ENCODE measurements at places on chromosomes 7 and 10. TPM values are rescaled to one million over a fixed set of nuclear protein-coding genes. Genes with fewer than 3 reads are reported as not detected.
A peak's percentile ranks its signal among the peaks of the same experiment; 100 is the strongest.

DNA sequence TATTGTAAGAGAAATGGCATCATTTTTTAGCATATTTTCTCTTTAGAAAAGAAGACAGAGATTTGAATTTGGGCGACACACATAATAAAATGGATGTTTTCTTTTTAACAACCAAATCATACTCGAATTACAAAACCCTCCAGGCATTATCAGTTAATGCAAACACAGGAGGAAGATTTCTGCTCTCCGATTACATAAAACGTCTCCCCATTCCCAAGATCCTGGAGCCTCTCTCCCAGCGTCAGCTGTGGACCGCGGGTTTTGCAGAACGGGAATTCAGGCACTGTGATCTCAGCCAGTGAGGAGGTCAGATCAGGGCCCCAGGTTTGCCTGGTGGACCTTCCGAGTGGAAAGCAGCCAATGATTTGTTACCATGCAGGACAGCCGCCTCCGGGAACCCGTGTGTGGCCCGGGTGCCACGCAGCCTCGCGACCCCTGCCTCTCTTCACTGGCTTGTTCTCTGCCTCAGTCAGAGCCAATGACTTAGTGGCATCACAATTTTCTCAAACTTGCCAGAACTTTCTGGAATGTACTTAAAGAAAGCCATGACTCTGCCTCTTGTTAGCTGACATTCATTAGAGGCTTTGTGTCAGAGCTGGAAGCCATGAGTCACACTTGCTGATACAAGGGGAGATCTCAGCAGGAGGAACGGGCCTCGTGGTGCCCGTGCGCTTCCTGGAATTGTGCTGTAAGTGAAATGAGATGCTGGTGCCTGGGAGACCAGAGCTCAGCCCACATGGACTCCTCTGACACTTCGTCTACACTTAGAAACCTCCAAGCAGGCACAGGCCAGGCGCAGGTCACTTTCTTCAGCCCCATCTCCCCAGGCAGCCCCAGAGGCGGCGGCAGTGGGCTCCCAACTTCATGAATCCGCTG is 246.1 kb downstream of the KLF6 start:
- no peak for DNase-seq
- no peak overlapping the region for H3K27ac ChIP-seq
- H3K4me3 ChIP-seq = no peak overlapping the region

The FOXI2 gene
- total RNA-seq = not detected

The GOLGA7B gene
- 0.90 TPM for total RNA-seq

DNA sequence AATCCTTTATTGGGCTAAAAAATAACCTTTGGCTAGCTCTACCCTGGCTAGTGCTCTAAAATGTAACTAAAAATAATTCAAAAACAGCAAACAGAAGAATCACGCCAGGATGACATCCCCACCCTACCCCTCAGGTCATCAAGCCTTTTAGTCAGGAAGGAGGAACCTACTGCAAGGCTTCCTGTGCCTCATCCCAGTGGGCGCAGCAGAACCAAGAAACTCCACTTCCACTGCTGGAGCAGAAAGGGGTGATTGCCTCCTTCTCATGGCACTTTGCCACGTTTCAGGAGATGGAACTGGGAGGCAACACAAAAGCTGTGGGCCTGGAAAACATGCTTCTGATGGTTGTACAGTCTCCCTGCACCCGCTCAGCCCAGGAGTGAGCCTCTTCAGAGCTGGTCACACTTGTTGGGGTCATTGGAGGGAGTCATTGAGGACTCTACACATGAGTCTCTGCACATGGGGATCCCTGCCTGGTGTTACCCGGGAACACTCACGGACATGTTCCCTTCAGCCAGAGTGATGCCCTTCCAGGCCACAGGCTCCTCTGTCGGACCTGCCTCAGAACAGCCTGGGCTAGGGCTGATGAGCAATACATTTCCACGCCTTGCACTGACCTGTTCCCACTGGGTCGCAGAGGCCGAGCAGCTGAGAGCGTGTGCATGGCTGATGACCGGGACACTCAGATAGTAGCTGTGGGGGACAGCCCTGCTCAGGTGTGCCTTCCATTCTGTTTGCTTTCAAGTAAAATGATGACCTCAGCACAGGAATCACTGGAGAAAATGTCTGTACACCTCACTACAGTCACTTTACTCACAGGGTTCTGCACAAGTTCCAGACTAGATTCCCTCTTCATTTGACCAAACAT is 355.3 kb downstream of the FGFR2 start:
- H3K4me1 ChIP-seq = no peaks in the 10 kb centered on the region
- H3K4me3 ChIP-seq = no peak overlapping the region
- H3K27me3 ChIP-seq = peaks cover 14% of the 10 kb centered on the region
- H3K36me3 ChIP-seq = no peaks in the 10 kb centered on the region
- no peak for DNase-seq
- H3K27ac ChIP-seq = no peak overlapping the region

DNA sequence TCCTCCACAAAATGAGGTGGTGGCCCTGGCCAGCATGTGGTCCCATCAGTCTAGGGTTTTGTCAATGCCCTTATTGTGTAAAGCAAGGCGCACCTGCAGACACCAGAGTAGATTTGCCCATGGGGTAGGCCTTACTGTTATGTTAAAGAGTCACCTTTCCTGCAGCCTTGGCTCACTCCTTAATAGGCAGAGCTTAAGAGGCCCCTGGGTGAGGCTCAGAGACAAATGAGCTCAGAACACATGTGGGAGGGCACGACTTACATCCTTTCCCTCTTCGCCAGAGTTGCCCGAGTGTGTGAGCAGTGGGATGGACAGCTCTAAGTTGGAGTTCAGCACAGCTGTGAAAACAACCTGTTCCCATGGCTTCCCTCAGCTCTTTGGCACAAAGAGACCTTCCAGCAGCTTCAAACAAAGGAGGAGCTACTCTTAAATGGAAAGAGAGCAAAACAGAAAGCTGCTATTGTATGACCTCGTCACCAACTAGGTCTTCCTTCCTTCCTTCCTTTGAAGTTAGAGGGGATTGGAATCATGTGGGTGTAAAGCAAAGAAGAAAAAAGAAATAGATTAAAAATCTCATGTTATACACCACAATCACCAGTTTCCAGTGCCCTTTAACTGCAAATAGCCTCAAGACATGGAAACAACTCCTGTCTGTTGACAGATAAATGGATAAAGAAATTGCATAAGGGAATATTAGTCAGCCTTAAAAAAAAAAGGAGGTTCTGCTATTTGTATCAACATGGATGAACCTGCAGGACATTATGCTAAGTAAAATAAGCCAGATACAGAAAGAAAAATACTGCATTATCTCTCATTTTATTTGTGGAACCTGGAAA is 11.9 kb upstream of the XPNPEP1 start:
- DNase-seq = peak; percentile 21
- no peaks in the 10 kb centered on the region for H3K27me3 ChIP-seq
- H3K4me1 ChIP-seq = peaks cover 73% of the 10 kb centered on the region
- peak overlapping the region; percentile 77 for H3K4me3 ChIP-seq

- H3K4me1 ChIP-seq = peaks cover 16% of the 10 kb centered on the region
- H3K27me3 ChIP-seq = no peaks in the 10 kb centered on the region
- peak overlapping the region; percentile 93 for H3K27ac ChIP-seq
- H3K36me3 ChIP-seq = peaks cover under 1% of the 10 kb centered on the region
These were observed 994 bp downstream of the GATAD1 start for GRCh38 chr7:92448205-92448747.

GRCh38 chr10:69398466-69398865 is 18.3 kb downstream of the TACR2 start:
- DNase-seq = no peak
- no peaks in the 10 kb centered on the region for H3K27me3 ChIP-seq
- no peak overlapping the region for H3K27ac ChIP-seq
- peaks cover 40% of the 10 kb centered on the region for H3K36me3 ChIP-seq
- H3K4me3 ChIP-seq = no peak overlapping the region

The DKK1 gene
- total RNA-seq = not detected

DNA sequence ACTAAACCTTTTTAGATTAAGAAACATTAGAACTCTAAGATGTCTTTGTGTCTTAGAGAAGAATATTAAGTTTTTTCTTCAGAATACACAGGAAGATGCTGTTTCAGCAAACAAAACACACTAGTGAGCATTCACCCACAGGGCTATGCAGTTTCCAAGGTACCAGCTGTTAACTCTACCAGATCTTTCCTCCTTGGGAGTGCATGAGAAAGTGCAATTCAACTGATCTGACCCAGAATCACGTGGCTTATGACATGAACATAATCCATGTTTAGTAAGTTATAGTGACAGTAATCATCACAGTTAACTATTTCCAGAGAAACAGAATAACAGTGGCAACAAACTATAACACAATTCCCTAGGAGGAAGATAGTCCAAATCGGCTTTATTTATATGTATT is 270.7 kb downstream of the CACNA2D1 start:
- no peak overlapping the region for H3K27ac ChIP-seq
- H3K4me3 ChIP-seq = no peak overlapping the region
- no peak for DNase-seq
- H3K36me3 ChIP-seq = no peaks in the 10 kb centered on the region

GRCh38 chr7:111937163-111937562 is 269.0 kb downstream of the DOCK4 start:
- no peak for DNase-seq
- H3K27ac ChIP-seq = no peak overlapping the region
- H3K4me3 ChIP-seq = no peak overlapping the region
- H3K27me3 ChIP-seq = no peaks in the 10 kb centered on the region
- H3K36me3 ChIP-seq = no peaks in the 10 kb centered on the region

The CYP2C19 gene
- not detected for total RNA-seq

- no peaks in the 10 kb centered on the region for H3K36me3 ChIP-seq
- no peaks in the 10 kb centered on the region for H3K4me1 ChIP-seq
- no peak overlapping the region for H3K4me3 ChIP-seq
- no peak overlapping the region for H3K27ac ChIP-seq
- peaks cover 7% of the 10 kb centered on the region for H3K27me3 ChIP-seq
These were observed 80.7 kb downstream of the GCC1 start for GRCh38 chr7:127504715-127505114.

The CPVL gene
- total RNA-seq = not detected

GRCh38 chr7:45590679-45591057 is 16.5 kb downstream of the ADCY1 start:
- DNase-seq = no peak
- no peak overlapping the region for H3K4me3 ChIP-seq
- H3K27me3 ChIP-seq = no peaks in the 10 kb centered on the region
- H3K4me1 ChIP-seq = no peaks in the 10 kb centered on the region
- H3K27ac ChIP-seq = no peak overlapping the region

The PRKG1 gene
- not detected for total RNA-seq

GRCh38 chr10:75209086-75209920 is 1.3 kb upstream of the VDAC2 start:
- peaks cover 26% of the 10 kb centered on the region for H3K36me3 ChIP-seq
- peaks cover 30% of the 10 kb centered on the region for H3K4me1 ChIP-seq
- no peaks in the 10 kb centered on the region for H3K27me3 ChIP-seq
- peak overlapping the region; percentile 98 for H3K4me3 ChIP-seq
- H3K27ac ChIP-seq = peak overlapping the region; percentile 100

DNA sequence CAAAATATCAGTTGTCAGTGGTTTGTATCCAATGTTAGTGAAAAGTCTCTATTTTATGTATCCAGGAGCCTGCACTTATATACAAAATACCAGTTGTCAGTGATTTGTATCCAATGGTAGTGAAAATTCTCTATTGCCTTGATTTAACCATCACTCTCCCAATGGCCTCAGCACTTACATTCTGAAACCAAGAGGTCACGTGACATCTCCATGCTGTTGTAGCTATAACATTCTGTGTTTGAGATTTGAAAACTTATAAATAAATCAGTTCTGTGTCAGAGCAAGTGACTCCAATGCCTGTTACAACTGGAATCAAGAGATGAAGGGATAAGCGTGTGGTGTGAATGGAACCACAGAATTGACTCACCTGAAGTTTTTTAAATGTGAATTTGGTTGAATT is 30.6 kb upstream of the GATA3 start:
- peaks cover 39% of the 10 kb centered on the region for H3K27me3 ChIP-seq
- no peak for DNase-seq
- no peak overlapping the region for H3K4me3 ChIP-seq
- H3K36me3 ChIP-seq = no peaks in the 10 kb centered on the region
- H3K4me1 ChIP-seq = peaks cover 7% of the 10 kb centered on the region

The UTF1 gene
- not detected for total RNA-seq

DNA sequence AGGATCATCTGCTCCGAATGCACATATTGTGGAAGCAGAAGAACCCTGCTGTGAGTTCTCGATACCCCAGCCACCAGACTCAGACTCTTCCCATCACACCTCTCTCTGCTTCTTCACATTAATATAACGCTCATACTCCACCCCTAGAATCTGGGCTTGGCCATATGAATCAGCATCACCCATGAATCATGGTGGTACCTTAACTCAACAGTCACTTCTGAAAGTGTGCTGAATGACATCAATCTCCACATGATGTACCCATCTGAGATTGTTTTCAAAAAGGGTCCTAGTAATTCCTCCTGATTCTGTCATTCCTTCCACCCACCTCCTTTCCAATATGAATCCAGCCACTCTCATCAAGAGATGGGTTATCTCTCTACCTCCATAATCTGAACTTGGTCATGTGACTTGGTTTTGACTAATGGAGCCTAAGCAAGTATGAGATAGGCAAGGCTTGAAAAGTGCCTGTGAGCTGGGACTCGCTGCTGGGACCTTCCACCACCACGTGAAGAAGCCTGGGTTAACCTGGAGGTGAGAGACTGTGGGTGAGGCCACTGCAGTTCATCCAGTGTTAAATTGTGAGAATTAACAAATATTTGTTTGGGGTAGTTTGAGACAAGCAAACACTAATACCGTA is 15.4 kb downstream of the YWHAG start:
- H3K36me3 ChIP-seq = peaks cover 63% of the 10 kb centered on the region
- H3K27me3 ChIP-seq = no peaks in the 10 kb centered on the region
- H3K4me3 ChIP-seq = no peak overlapping the region
- DNase-seq = no peak
- H3K4me1 ChIP-seq = peaks cover 61% of the 10 kb centered on the region
- H3K27ac ChIP-seq = no peak overlapping the region

GRCh38 chr10:260819-261429 is 125.7 kb downstream of the ZMYND11 start:
- no peak for DNase-seq
- no peaks in the 10 kb centered on the region for H3K4me1 ChIP-seq
- no peaks in the 10 kb centered on the region for H3K36me3 ChIP-seq
- no peak overlapping the region for H3K27ac ChIP-seq

The ZSCAN21 gene
- 9.0 TPM for total RNA-seq

GRCh38 chr7:8480527-8480926 is 47.1 kb downstream of the NXPH1 start:
- H3K4me3 ChIP-seq = no peak overlapping the region
- H3K27ac ChIP-seq = no peak overlapping the region
- no peaks in the 10 kb centered on the region for H3K4me1 ChIP-seq
